Eye (tissue), 1 donor: ENCODE measurements at places on chromosomes 4 and X.

DNA sequence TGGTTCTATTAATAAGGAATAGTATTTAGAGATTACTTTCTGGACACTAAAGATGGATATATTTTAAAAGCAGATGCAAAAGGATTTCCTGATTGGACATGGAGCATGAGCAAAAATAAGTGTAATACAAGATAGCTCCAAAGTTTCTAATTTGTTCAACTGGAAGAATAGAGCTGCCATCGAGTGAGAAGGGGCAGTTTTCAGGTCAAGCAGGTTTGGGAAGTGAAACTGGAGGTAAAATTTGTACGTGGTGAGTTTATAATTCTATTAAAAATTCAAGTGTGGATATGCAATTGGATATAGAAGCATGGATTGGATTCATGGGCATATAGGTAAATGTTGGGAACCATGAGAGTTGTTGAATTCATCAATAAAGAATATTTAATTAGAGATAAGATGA, 31.8 kb downstream of the PRDM8 start:
- DNase-seq, result no peak

- peak; percentile 85 for DNase-seq
These were observed 71.7 kb upstream of the BCOR start for GRCh38 chrX:40169193-40170101.

DNA sequence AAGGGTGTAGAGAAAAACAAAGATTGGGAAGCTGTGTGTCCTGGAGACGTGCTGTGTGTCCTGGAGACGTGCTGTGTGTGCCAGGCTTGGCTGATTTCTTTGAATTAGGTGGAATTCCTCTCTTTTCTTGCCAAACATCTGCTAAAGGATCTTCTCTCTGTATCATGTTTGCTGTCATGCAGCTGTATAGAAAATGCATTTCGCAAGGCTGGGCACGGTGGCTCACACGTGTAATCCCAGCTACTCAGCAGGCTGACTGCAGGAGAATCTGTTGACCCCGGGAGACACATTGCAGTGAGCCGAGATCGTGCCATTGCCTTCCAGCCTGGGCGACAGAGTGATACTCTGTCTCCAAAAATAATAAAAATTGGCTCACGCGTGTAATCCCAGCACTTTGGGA, 187.0 kb downstream of the CRLF2 start:
- no peak for DNase-seq

- no peak for DNase-seq
These were observed 152.2 kb downstream of the CBLL2 start for GRCh38 chrX:22424919-22425318.

- no peak for DNase-seq
These were observed 210.5 kb upstream of the KIT start for GRCh38 chr4:54447304-54447703.

GRCh38 chrX:40912576-40912975, 172.7 kb upstream of the USP9X start:
- no peak for DNase-seq

DNA sequence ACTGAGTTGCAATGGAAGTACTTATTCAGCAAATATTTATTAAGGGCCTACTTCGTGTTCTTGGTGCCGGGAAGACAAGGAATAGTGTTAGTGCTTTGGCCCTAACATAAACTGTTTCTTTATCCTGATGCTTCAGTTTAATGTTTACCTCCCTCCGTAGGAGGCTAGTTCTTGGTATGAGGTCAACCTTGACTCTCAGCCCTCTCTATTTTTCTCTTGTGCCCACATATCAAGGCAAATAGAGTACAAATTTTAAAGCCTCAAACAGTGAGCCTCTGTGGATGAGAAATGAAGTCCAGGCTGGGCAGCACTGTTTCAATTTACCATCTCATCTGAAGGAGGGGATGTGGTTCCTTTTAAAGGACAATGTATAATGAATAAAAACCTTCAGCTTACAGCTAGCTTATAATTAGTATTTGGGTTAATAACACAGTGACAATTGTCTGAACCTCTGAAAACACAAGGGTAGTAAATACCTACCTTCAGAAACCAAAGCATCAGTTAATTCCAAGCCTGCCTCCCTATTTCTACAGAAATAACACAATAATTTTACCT, 68.5 kb downstream of the SH3RF1 start:
- no peak for DNase-seq

GRCh38 chrX:8520791-8521190, 56.2 kb downstream of the VCX3B start:
- peak; percentile 3 for DNase-seq

DNA sequence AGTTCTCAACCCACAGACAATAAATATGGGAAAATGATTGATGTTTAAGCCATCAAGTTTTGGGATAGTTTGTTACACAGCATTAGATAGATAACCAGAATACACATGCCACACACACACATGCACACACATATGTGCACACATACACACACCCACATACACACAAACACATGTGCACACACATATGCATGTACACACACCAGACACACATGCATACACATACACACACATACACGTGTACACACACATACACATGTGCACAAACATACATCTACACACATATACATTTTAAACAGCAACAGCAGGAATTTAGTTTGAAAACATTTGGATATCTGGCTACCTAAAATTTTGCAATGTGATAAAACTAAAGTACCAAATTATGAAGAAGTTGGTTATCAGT, 42.7 kb upstream of the TMEM150C start:
- no peak for DNase-seq

DNA sequence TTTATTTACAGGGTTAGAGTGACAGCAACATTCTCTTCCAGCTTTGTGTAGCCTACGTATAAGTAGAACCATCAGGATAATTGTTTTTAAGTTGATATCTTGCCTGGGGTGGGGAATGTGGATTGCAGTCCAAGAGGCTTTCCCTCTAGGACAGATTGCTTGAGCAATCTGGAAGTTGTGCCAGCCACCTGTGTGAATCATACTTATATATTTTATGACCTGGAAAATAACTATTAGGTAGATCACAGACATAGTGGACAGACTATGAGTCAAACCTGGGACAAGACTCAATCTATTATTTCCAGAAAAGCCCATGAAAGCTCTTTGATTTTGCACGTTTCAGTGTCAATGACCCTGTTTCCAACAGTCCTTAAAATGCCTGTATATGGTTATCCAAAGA, 98.9 kb downstream of the TLL1 start:
- DNase-seq, result no peak

DNA sequence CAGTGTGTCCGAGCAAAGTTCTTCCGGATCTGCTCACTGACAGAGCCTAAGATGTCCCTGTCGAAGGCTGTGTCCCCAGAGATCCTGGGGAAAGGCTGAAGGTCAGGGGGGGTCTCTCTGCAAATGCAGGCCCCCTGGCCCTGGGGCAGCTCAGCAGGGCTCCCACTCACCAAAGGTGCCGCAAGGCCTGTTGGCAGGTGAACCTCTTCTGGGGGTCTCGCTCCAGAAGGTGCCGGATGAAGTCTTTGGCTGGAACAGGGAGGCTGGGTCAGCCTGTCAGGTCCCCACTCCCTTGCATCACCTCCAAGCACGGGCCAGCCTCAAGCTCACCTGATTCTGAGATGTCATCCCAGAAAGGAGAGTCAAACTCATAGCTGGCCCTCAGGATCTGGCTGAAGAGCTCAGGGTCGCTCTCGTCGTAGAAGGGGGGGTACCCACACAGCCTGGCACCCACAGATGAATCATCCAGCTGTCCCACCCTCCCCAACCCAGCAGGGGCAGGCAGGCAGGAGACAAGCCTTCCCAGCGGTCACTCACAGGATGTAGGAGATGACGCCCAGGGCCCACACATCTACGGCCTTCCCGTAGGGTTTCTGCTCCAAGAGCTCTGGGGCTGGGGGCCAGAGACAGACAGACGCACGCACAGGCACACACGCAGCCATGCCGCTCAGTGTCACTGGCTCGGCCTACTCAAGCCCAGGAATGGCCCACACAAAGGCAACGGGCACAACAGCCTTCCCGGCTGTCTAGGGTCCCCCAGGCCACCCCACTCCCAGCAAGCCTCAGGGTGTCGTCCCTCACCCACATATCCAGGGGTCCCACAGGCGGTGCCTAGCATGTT, 2.6 kb downstream of the PNCK start:
- no peak for DNase-seq

DNA sequence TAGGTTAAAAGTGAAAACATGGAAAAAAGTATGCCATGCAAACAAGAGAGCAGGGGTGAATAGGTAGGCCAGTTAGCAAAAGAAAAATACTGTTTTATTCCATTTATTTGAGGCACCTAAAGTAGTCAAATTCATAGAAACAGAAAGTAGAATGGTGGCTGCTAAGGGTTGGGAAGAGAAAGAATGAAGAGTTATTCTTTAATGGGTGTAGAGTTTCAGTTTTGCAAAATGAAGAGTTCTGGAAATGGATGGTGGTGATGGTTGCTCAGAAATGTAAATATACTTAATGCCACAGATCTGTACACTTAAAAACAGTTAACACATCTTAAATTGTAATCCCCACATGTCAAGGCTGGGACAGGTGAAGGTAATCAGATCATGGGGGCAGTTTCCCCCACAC, 29.7 kb downstream of the PARM1 start:
- no peak for DNase-seq

DNA sequence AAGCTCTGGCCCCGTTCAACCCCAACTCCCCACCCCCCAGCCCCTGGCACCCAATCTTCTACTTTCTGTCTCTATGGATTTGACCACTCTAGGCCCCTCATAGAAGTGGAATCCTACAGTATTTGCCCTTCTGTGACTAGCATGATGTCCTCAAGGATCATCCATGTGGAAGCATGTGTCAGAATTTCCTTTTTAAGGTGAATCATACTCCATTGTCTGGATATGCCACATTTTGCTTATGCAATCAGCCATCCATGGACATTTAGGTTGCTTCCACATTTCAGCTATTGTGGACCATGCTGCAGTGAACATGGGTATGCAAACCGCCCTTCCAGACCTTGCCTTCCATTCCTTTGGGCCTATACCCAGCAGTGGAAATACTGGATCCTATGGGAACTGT, 15.5 kb downstream of the CCNQ start:
- DNase-seq, result no peak

GRCh38 chrX:126770179-126770578, 49.4 kb upstream of the PRR32 start:
- peak; percentile 33 for DNase-seq

- no peak for DNase-seq
These were observed 89.0 kb downstream of the SMIM20 start for GRCh38 chr4:26003056-26003455.

- peak; percentile 12 for DNase-seq
These were observed 97.6 kb downstream of the MGST2 start for GRCh38 chr4:139763205-139763604.

DNA sequence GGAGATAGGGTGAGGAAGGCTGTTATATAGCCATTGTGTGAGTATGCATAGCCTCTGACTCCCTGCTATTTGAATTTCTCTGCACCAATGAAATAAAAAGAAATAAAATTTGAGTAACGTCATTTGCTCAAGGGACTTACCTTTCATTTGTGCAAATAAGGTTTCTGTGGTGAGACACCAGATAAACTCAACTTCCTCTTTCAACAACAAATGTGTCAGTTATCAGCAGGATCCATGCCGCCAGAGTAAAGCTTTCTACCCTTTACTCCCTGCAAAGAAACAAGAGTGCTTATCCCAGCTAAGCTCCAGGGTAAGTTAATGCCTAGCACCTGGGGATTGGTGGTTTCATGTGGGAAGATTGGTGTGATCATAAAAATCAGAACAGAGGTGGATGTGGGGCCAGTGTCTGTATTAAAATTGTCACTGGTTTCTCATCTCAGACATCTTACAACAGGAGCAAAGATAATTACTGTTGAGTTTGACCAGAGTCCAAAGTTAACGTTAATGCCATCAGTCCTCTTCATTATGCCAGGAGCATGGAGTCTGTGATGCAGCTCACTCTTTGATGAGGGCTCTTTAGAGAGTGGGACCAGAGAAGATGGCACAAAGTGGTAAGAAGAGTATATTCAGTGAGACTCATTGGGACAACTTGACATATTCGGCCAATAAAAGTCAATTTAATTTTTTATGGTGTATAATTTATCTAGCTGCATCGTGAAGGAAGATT, at the start of gene P2RY10:
P2RY10 (plus strand) TSS at position 206 of the 727 bp plus-strand sequence. CDS start 15,130 bp downstream, outside the sequence.
- DNase-seq, result no peak

- no peak for DNase-seq
These were observed 206.8 kb upstream of the HAND2 start for GRCh38 chr4:173736840-173737239.

DNA sequence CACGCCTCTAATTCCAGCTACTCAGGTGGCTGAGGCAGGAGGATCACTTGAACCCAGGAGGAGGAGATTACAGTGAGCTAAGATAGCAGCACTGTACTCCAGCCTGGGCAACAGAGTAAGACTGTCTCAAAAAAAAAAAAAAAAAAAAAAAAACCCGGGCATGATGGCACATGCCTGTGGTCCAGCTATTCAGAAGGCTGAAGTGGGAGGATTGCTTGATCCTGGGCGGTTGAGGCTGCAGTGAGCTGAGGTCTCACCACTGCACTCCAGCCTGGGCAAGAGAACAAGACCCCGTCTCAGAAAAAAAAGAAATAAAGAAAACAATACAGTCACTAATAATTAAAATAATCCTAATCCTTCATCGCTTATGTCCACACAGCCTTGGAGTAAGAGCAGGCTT, 68.1 kb downstream of the APBB2 start:
- DNase-seq, result no peak

GRCh38 chr4:61750810-61751209, 550.7 kb downstream of the ADGRL3 start:
- DNase-seq, result no peak

- no peak for DNase-seq
These were observed 7.8 kb upstream of the MAP7D3 start for GRCh38 chrX:136258951-136259350.

DNA sequence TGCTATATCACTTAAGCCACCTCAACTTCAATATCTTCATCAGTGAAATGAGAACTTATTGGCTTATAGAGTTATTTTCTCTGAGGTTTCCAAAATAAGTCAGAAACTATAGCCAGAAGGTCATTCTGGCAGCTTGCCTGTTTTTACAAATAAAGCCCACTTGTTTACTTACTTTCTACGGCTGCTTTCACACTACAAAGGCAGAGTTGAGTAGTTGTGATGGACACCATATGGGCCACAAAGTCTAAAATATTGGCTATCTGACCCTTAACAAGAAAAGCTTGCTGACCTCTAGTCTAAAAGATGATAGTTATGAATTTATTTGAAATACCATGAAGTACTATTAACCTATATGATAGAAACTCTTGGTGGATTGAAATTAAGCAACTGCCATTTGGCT, 67.3 kb upstream of the ATOH1 start:
- no peak for DNase-seq
